ENCODE measurements at places on chromosomes 2 and 18.

DNA sequence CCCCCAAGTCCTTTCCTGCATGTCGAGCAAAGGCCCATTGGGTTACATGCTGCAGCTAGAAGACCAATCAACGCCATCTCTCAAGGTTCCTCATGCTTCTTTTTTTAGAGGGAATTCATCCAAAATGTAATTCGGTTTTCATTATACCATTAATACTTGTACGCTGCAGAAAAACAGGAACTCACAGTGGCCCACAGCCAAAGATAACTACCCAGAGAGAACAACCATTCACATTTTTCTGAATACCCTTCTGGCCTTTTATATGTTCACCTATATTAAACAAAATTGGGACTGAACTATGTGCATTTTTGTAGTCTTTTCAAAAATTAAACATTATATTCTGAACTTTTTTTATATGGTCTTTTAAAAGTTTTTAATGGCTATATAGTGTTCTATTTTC lies 25.8 kb downstream of the FARP2 start:
- no peak for DNase-seq

- DNase-seq: no peak
Observed at GRCh38 chr2:197113275-197113711, 186.8 kb upstream of the PGAP1 start.

GRCh38 chr2:39394516-39394961 lies 42.5 kb downstream of the MAP4K3 start:
- no peak for DNase-seq

- DNase-seq: no peak
Observed at GRCh38 chr2:216584112-216584511, 49.1 kb upstream of the IGFBP2 start.

- DNase-seq: no peak
Observed at GRCh38 chr2:225400546-225401400, 1.3 kb downstream of the NYAP2 start.

DNA sequence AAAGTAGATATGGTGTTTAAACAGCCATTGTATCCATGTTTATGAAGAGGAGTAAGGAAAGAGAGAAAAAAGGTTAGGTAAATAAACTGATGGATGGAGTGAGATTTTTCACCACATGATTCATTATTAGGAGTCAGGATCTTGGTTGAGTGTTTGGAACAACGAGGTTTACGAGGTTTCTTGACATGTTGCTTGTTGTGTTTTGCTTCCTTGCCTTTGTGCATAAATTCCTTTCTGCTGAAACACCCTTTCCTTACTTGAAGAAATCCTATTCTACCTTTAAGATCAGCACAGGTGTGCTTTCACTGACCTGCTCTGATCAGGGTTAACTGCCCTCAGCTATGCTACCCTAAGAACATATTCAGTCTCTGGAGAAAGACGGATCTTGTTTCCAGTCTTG lies 66.6 kb downstream of the EFEMP1 start:
- DNase-seq: no peak

- no peak for DNase-seq
Observed at GRCh38 chr2:237449193-237449881, 35.4 kb upstream of the COL6A3 start.

- no peak for DNase-seq
Observed at GRCh38 chr2:162925595-162925994, 87.0 kb upstream of the KCNH7 start.

DNA sequence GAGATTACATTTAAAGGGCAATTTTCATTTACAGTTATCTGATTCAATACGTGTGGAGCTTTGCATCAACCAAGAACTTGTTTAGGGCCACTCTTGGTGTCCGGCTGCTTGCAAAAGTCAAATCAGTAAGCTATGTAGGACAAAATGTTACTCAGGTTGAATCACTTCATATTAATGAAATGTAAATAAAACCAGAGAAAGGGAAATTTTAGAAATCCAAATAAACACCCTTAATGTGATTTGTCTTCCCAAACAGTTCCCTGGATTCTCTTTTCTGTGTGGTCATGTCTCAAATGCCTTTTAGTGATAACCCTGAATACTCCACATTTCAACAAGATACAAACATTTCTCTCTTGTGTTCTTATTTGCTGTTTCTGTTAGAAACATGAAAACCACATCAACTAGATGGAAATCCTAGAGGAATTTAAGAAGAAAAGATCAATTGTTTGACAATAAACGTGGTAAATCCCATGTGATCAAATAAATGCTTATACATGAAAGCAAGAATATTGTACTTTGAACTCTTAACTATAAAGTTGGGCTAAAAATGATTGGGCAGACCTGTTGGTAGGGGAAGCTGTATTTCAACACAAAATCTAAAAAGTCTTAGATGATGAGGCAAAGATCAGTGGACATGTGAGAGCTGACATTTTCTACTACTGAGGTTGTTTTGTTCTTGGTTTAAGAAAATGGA lies 101.3 kb downstream of the CDC42EP3 start:
- no peak for DNase-seq

GRCh38 chr2:727071-727470 lies 49.9 kb upstream of the TMEM18 start:
- no peak for DNase-seq

GRCh38 chr18:14074187-14074586 lies 58.0 kb downstream of the ZNF519 start:
- no peak for DNase-seq
